Type B pancreatic cell (in vitro differentiated cells): ENCODE measurements at places on chromosomes 13 and 19. TPM values are rescaled to one million over a fixed set of nuclear protein-coding genes. Genes with fewer than 3 reads are reported as not detected.

DNA sequence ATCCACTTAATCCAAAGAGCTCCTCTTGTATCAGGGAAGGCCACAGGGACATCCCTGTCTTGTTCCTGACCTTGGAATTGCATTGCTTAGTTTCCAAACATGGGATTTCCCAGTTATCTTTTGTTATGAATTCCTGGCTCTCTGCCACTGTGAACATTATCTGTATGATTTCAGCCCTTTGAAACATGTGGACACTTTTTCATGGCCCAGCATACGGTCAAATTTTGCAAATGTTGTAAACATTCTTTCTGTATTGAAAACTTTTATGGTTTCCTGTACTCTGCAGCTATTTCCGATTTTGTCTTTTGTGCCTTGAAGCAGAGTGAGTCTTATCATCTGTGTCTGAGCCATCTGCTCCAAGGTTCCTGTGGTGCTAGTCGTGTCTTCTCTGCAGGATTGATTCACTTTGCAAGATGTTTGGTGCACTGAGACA, 4.5 kb upstream of the CFAP97D2 start:
- no peak overlapping the region for H3K27ac ChIP-seq
- no peaks in the 10 kb centered on the region for H3K36me3 ChIP-seq
- H3K27me3 ChIP-seq = no peaks in the 10 kb centered on the region
- DNase-seq = no peak

DNA sequence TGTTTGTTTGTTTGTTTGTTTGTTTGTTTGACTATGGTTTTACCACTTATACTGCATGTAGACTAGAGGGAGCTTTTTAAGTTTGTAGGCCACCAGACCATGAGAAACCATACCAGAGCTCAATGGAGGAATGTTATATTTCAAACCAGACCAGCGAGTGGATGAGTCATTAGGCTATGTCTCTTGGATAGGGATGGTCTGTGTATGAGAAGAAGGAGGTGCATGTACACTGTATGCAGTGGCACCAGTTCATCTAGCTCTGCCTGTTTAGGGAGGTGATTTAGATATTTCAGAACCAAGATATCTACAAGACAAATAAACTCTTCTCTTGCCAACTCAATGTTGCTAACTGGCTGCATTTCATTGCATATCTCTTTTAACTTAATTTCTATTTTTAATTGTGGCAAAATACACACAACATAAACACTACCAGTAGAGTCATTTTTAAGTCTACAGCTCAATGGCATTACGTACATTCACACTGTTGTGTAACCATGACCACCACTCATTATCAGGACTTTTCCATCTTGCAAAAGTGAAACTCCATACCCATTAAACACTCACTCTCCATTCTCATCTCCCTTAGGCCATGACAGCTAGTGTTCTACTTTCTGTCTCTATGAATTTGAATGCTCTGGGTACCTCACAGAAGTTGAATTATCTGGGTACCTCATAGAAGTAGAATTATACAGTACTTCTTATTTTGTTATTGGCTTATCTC, 29.2 kb downstream of the SYDE1 start:
- no peak for DNase-seq
- H3K27ac ChIP-seq = peak overlapping the region; percentile 92
- H3K36me3 ChIP-seq = no peaks in the 10 kb centered on the region
- peak overlapping the region; percentile 40 for H3K4me3 ChIP-seq

GRCh38 chr19:50233308-50233910, 30.0 kb downstream of the MYH14 start:
- H3K4me3 ChIP-seq = no peak overlapping the region
- no peak for DNase-seq
- H3K36me3 ChIP-seq = no peaks in the 10 kb centered on the region
- H3K4me1 ChIP-seq = peaks cover 7% of the 10 kb centered on the region
- no peak overlapping the region for H3K27ac ChIP-seq
- peaks cover 2% of the 10 kb centered on the region for H3K27me3 ChIP-seq

GRCh38 chr19:41997121-41997850, 3.3 kb upstream of the ATP1A3 start:
- peaks cover 10% of the 10 kb centered on the region for H3K4me1 ChIP-seq
- peaks cover 85% of the 10 kb centered on the region for H3K27me3 ChIP-seq
- no peak for DNase-seq
- H3K27ac ChIP-seq = no peak overlapping the region
- H3K4me3 ChIP-seq = peak overlapping the region; percentile 13
- no peaks in the 10 kb centered on the region for H3K36me3 ChIP-seq

- no peak overlapping the region for H3K4me3 ChIP-seq
- peaks cover 84% of the 10 kb centered on the region for H3K27me3 ChIP-seq
- H3K27ac ChIP-seq = no peak overlapping the region
- no peak for DNase-seq
- no peaks in the 10 kb centered on the region for H3K4me1 ChIP-seq
- H3K36me3 ChIP-seq = no peaks in the 10 kb centered on the region
These were observed 7.9 kb downstream of the UNC13A start for GRCh38 chr19:17680230-17680722.

DNA sequence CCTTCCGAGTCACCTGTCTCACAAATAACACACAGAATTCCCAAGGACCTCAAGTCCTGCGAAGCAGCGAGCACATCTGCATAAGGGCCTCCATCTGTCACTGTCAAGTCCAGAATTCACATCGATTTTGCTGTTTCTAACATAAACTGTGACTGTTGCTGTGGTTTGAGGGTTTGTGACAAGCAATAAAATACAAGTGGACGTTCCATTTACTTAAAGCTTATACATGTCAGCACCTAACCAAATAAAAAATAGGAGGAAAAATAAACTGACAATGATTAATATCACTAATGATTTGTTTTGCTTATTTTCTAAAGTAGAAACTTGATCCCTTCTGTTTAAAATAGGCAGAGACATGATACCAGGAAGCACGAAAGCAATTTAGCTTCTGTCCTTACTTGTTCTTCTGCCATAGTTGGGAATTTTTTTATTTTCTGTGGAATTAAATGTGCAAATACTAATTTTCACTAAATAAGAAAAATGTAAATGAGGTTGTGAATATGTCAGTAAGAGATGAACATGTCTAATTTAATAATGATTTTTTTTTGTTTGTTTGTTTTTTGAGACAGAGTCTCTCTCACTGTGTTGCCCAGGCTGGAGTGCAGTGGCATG, 279.1 kb downstream of the FGF9 start:
- no peak overlapping the region for H3K27ac ChIP-seq
- no peak for DNase-seq

DNA sequence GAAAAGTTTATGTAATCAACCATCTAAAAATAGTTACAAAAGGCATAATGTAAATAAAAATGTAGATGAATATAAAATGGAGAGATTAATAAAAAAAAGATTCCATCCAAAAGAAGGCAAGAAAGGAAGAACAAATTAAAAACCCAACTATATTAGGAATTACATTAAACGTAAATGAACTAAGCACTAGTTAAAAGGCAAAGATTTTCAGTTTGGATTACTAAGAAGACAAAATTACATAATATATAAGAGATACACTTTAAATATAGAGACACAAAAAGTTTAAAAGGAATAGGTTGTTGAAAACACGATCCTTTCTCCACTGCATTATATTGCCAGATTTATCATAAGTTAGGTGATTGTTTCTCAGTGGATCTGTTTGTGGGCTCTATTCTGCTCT, 27.3 kb downstream of the NUFIP1 start:
- no peak overlapping the region for H3K4me3 ChIP-seq
- no peaks in the 10 kb centered on the region for H3K4me1 ChIP-seq
- DNase-seq = no peak
- no peaks in the 10 kb centered on the region for H3K27me3 ChIP-seq
- peaks cover 43% of the 10 kb centered on the region for H3K36me3 ChIP-seq

DNA sequence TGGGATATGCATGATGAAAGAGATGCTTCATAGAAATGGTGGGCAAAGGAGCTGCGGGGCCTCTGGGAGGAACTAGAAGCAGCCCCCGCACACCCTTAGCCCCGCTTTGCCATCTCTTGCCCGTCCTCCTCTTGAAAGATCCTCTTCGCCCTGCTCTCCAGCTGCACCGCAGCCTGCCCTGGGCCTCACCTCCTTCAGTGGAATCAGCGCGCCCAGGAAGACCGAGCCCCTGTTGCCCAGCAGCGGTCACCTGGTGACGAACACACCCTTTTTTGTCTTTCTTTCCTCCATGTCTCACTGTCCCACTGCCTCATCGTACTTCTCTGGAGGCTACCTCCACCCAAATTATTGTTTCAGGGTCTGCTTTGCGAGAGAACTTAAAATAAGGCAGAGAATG, 807.6 kb downstream of the UQCRFS1 start:
- H3K4me1 ChIP-seq = peaks cover 37% of the 10 kb centered on the region
- H3K4me3 ChIP-seq = peak overlapping the region; percentile 47
- no peak overlapping the region for H3K27ac ChIP-seq
- no peaks in the 10 kb centered on the region for H3K36me3 ChIP-seq

DNA sequence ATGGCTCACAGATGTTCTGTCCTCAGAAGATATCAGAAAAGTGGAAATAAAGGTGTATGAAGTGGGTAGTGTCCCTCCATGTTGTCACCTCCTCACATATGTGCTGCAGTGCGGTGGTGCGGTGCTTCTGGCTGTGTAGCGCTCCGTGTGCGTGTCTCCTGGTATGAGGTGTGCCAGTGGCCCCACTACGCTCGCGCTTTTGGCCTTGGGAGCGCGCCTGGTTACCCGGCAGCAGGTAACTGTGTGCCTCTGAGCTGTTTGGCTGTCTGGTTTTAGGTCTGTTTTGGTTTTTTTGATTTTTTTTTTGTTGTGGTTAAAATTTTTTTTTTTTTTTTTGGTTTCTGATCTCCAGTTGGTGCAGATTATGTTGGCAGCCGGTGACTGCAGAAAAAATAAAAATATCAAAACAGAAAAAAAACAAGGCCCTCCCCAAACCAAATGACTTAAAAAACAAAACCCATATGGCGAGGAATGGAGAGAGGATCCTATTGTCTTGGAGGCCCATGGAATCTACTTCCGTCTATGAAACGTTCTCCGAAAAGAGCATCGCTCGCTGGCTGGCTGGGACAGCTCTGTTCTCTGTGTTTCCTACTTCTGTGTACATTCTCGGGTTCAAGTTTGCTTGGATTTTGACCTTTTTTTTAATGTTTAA, 7.9 kb downstream of the HNRNPL start:
- H3K36me3 ChIP-seq = peaks cover 65% of the 10 kb centered on the region
- peak overlapping the region; percentile 63 for H3K27ac ChIP-seq
- no peak for DNase-seq

- no peak overlapping the region for H3K4me3 ChIP-seq
- no peaks in the 10 kb centered on the region for H3K36me3 ChIP-seq
- no peaks in the 10 kb centered on the region for H3K27me3 ChIP-seq
- DNase-seq = no peak
- no peak overlapping the region for H3K27ac ChIP-seq
These were observed 143.5 kb upstream of the UBL3 start for GRCh38 chr13:29993716-29994488.

DNA sequence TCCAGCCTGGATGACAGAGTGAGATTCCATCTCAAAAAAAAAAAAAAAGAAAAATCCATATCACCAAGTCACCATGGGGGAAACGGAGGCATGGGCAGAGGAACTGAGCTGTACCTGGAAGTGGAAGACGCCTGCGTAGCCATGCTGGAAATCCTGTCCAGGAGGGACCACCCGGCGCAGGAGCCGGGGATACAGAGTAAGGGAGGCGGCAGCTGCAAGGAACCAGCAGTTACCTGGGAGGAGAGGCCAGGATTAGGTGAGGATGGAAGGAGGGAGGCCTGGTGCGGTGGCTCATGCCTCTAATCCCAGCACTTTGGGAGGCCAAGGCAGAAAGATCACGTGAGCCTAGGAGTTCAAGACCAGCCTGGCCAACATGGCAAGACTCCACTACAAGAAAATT, 2.0 kb downstream of the CAPN12 start:
- H3K27ac ChIP-seq = peak overlapping the region; percentile 36
- H3K27me3 ChIP-seq = peaks cover 7% of the 10 kb centered on the region
- no peaks in the 10 kb centered on the region for H3K36me3 ChIP-seq

DNA sequence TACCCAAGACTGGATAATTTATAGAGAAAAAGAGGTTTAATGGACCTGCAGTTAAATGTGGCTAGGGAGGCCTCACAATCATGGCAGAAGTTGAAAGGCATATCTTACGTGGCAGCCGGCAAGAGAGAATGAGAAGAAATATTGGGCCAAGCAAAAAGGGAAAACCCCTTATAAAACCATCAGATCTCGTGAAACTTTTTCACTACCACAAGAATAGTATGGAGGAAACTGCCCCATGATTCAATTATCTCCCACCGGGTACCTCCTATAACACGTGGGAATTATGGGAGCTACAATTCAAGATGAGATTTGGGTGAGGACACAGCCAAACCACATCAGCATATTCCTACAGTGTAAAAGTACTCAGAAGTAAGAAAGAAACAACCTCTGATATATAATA, 4.7 kb upstream of the KBTBD7 start:
- no peaks in the 10 kb centered on the region for H3K27me3 ChIP-seq
- DNase-seq = no peak
- peaks cover 3% of the 10 kb centered on the region for H3K36me3 ChIP-seq
- no peak overlapping the region for H3K4me3 ChIP-seq

DNA sequence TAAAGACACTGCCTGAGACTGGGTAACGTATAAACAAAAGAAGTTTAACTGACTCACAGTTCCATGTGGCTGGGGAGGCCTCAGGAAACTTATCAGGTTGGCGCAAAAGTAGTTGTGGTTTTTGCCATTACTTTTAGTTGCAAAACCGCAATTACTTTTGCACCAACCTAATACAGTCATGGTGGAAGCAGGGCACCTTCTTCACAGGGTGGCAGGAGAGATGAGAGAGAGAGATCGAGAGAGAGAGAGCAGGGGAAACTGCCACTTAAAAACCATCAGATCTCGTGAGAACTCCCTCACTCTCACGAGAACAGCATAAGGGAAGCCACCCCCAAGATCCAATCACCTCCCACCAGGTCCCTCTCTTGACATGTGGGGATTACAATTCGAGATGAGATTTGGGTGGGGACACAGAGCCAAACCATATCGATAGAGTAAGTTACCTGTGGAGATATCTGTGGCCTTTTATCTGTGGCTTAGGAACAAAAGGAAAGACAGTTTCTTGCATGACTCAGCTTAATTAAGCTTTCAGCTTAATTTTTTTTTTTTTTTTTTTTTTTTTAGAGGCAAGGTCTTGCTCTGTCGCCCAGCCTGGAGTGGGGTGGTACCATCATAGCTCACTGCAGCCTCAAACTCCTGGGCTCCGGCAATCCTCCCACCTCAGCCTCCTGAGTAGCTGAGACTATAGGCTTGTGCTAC, 7.6 kb upstream of the CABP5 start:
- no peaks in the 10 kb centered on the region for H3K36me3 ChIP-seq
- DNase-seq = no peak
- H3K4me1 ChIP-seq = no peaks in the 10 kb centered on the region
- H3K27ac ChIP-seq = no peak overlapping the region

The IL27RA gene
- 0.95 and 2.8 TPM in 2 replicates for total RNA-seq

The CEACAM20 gene
- total RNA-seq = 2.3 TPM in 1 of 2 replicates, not detected in the other

The ZNF880 gene
- total RNA-seq = 25.7 and 29.6 TPM in 2 replicates

The PALM3 gene
- 0.83 and 8.1 TPM in 2 replicates for total RNA-seq

The CYP4F3 gene
- total RNA-seq = 0.40 and 0.56 TPM in 2 replicates
